ENCODE measurements at places on chromosomes 11 and 22.

DNA sequence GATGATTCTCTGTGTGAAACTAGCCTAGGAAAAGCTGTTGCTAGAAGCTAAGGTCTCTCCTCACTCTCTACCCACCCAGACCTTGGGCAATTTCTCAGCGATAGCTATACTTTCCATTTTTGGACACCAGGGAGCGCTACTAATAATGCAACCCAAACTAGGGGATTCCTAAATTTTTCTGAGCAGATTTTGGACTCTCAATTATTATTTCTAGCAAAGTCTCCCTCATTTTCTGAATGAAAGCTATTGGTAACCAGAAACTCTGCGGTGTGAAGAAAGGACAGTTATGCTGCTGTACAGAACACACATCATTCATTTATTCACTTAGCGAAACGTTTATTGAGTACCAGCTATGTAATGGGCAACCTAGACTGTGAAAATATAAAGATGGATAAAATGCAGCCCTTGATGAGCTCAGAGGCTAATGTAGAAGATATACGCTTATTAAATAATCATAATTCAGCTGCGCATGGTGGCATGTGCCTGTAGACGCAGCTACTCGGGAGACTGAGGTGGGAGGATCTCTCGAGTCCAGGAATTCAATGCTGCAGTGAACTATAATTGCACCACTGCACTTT, 6.1 kb upstream of the STIM1 start:
- no peak for DNase-seq

DNA sequence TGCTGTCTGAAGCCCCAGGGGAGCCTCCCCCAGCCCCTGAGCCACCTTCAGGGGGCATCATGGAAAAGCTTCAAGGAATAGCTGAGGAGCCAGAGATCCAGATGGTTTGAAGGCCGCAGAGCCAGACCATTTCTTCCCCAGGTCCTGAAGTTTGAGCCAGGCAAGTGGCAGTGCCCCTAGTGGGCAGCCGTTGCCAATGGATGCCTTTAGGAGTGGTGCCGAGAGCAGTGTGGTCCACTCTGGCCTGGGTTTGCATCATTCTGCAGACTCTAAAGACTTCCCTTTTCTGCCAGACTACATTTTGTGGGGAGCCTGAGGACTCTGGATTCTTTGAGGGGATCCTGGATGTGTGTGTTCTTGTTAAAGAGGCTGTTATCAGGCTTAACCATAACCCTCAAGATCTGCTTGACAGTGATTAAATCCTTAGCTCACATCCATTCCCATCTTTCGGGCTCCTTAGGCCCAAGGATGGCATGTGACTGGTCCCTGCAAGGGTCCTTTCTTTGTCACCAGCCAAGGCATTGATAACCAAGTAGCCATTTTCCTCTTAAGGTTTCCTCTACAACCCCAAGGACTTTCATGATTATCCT, 13.1 kb downstream of the HINFP start:
- DNase-seq = no peak

DNA sequence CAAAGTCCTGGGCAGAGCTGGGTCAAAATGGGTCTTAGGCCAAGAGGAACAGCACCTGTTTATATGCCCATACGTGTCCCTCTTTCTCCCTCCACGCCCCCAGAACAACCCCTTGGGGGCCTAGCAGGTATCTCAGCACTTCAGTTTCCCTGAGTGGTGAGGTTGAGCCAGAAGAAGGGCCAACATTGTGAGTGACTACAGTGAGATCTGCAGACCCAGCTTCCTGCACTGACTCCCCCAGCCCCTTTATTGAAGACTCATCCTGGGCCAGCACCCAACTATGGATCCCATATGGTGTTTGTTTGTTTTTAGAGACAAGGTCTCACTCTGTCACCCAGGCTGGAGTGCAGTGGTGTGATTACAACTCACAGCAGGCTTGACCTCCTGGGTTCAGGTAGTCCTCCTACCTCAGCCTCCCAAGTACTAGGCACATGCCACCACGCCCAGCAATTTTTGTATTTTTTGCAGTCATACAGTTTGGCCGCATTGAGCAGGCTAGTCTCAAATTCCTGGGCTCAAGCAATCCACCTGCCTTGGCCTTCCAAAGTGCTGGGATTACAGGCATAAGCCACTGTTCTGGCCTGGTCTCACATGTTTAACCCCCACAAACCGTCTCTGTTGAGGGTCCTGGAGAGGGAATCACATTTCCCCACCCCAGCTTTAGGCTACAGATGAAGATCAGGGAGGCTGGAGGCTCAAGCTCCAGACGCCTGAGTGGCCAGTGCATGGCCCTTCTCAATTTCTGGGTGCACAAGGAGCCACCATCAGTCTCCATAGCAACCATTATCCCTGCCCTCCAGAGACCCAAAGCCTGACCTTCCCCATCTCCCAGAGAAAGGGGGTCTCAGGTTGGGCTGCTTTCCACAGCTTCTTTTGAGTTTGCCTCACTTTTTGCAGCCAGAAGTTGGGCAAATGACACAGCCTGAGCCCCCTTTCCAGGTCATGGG, 1.7 kb upstream of the LARGE2 start:
- no peak for DNase-seq

DNA sequence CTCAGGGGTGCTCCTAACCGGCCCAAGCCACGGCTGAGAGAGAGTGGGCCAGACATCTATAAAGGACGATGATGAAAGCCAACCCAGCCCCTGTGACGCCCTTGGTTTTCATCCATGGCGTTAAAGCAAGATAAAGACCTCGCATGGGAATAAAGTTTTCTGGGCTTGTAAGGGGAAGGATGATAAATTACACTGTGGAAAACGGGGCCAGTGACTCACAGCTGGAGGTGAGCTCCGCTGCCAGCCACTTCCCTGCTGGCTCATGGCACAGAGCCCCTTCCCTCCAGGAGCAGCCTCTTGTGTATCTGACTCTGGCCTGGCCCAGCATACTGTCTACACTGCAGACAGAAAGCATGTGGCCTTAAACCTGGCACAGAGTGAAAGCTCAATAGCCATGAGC, 503.2 kb upstream of the B3GAT1 start:
- DNase-seq = no peak

DNA sequence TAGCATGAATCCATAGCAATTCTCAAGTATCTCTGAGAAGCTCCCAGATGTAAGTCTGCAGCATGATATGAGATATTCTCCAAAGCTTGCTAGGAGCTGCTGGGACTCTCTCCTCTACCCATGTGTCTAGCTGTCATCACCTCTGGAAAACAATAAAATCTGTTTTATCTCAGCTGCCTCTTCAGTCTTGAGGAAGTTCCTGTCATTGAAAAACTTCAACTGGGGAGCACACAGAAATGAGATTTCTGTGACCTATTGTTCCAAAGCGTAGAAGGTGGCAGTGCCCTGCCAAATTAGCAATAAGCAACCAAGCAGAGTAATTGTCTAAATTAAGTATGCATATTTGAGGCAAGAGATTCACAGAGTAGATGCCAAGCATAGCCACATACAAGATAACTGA, 1380.6 kb upstream of the RAG2 start:
- DNase-seq = no peak

DNA sequence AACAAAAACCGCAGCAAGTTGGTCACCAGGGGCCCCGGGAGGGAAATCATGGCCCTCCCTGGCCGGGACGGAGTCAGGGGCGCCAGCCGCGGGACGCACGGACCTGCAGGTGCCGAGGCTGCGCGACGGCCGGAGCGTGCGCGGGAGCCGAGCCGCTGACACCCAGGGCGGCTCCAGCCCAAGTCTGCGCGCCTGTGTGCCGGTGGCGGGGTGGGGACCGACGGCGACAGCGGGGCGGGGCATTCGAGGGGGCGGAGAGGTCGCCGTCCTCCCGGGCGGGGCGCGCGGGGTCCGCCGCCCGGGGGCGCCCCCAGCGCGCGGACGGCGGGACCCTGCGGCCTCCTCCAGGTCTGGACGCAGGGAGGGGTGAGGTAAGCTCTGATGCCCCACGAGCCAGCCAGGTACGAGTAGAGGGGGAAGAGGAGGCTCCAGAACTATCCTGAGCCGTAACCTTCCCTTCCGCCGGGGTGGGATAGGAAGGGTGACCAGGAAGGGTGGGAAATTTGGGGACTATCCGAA, at the start of gene ESAM:
TSS of gene ESAM (minus strand) at position 186 of the 519 bp plus-strand sequence. CDS start at position 50, 136 bp downstream.
- DNase-seq = no peak

- no peak for DNase-seq
Observed at GRCh38 chr22:41242396-41243117, 1.8 kb upstream of the CHADL start.

- no peak for DNase-seq
Observed at GRCh38 chr11:67415501-67416304, at the start of gene CARNS1. Gene CARNS1 (plus strand): TSS chr11:67415678. CDS start chr11:67416200, 522 bp downstream.

- no peak for DNase-seq
Observed at GRCh38 chr11:34068111-34068510, 16.6 kb downstream of the CAPRIN1 start.

GRCh38 chr11:117502015-117502778, 174.5 kb downstream of the CEP164 start:
- no peak for DNase-seq

DNA sequence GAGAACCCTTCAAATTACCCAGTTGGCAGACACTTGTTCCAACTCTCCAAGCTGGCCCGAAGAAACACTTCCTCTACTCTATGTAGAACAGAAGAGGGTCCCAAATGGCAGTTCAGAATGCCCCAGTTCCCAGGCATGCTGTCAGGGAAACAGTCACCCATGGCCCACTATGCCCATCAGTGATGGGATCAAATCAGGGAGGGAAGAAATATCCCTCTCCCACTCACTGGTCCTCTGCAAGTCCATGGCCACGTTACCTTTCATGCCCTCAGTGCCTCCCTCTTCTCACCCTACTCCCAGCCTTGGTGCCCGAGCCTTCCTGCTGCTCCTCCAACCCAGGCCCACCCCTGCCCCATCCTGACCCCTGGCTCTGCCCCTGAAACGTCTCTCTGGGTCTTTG, 16.6 kb downstream of the APOL3 start:
- DNase-seq = no peak

GRCh38 chr11:43936076-43936475, 6.4 kb upstream of the C11orf96 start:
- DNase-seq = no peak

DNA sequence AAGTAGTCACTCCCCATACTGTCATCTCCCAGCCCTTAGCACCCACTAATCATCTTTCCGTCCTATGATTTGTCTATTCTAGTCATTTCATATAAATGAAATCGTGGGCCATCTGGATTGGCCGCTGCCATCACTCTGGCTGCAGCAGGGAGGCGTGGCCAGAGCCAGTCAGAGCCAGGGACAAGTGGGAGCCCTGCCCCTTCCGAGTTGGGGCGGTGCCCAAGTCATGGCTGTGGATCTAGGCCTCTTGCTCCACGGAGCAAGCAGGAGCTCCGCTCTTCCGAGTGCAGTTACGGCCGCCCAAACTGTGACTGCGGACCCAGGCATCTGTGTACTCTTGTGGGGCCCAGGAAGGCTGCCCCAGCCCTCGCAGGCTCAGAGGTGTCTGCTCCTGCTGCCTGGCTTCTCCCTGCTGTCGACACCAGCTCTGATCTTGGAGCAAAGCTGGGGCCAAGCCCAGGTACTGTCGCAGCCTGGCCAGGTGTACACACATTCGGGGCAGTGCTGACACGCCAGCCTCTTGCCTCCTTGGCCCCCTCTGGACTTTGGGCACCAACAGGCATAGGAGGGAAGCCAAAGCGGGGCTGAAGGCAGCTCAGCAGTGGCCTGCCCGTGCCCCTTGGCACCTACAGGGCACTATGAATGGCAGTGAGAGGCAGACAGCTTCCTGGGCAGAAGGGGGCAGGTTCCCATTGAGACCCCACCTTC, 8.4 kb downstream of the MRPL48 start:
- DNase-seq = no peak

GRCh38 chr22:41445129-41446056, 1.2 kb downstream of the TOB2 start:
- DNase-seq = no peak

All from SIG-M5 (cell line).